ENCODE measurements at places on chromosomes 5 and 9.

- no peak for DNase-seq
Measured at GRCh38 chr9:133321411-133321935, 14.5 kb downstream of the SURF6 start.

- peak; percentile 81 for DNase-seq
Measured at GRCh38 chr9:105359892-105360291, 87.9 kb upstream of the FSD1L start.

GRCh38 chr5:152406082-152406481, 1.0 kb upstream of the NMUR2 start:
- DNase-seq: no peak

DNA sequence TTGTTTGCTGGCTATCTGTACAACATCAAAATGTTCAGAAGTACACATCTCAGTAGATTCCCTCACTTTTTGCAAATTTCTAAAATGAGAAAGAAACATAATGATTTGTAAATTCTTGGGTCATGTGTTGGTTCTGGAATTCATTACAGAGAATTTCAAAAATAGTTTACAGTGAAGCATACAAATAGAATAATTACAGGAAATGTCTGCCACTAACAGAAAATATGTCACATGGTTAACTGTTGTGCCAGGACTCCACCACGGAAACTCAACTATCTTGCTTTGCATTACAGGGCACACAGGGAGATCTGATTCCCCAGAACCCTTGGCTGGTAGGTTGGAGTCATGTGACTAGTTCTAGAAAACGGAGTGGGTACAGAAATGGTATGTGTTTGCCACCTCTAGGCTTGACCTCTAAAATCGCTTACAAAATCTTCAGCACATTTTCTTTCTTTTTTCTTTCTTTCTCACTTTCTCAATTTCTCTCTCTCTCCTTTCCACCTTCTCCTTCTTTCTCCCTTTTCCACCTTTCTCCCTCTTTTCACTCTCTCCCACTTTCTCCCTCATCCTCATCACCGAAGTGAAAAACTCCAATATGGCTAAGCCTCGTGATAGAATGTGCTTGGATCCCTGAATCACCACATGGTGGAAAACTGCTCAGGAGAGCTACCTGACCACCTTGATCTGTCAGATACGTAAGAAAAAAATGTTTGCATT, 32.4 kb downstream of the RASEF start:
- no peak for DNase-seq

- DNase-seq: no peak
Measured at GRCh38 chr9:108855888-108856287, at the start of gene ACTL7B. Gene ACTL7B (minus strand): TSS chr9:108855986. CDS start chr9:108855930, 56 bp downstream.

DNA sequence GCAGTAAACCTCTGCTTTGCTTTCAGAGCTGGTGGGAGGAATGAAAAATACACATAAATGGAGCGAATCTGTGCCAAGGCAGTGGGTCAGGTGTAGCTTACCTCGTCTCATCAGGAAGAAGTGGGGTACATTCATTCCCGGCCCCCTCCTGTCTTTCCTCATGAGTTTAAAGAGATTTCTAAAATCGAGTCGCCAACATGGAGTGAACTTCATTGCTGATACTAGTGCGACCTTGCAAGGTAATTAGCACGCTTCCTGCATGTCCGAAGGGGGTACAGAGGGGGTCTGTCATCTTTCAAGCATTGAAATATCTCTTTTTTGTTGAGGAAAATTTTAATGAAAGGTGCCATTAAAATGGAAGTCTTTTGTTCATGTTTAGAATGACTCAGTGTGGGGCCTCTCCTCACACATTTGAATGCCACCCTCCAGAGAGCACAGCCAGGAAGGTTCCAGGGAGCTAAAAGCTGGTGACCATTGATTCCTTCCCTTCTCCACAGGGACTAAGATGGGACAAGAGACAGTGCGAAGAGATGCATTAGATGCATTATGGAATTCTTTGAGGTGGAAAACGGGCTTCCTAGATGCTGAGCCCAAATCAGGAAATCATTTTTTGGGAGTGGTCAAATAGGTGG, 114.2 kb downstream of the IRX1 start:
- DNase-seq: no peak

GRCh38 chr9:17630531-17630949, 51.7 kb downstream of the SH3GL2 start:
- DNase-seq: no peak

DNA sequence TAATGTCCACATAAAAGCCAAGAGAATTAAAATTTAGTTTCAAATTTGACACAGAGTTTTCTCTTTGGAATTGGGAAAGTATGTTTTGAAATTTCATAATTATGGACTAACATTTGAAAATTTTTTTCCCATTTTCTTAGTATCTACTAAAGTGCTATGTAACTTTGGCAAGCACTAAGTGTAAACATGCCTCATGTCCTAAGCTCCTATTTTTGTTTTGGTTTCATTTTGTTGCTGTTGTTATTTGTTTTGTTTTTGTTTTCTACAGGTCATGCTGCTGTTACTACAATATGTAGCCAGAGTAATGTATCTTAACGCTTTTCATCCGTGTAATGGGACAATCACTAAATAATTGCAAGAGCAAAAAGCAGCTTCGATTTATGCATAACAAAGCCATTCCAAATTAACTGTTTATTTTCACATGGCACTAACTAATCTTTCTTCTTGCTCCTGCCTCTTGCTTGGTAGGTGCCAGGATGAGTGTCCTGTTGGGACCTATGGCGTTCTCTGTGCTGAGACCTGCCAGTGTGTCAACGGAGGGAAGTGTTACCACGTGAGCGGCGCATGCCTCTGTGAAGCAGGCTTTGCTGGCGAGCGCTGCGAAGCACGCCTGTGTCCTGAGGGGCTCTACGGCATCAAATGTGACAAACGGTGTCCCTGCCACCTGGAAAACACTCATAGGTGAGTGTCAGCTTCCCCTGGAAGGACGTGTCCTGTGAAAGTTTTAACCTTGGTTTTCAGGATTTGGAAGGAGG, 107.3 kb upstream of the PRRC1 start:
- no peak for DNase-seq

DNA sequence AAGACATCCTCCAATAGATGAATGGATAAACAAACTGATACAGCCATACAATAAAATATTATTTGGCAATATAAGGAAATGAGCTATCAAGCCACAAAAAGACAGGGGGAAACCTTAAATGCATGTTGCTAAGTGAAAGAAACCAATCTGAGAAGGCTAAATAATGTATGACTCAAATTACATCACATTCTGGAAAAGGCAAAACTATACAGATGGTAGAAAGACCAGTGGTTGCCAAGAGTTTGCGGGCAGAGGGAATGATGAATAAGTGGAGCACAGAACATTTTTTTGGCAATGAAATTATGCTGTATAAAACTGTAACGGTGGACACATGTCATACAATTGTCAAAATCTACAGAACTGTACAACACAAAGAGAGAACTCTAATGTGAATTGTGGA, 63.3 kb downstream of the CSF2 start:
- no peak for DNase-seq

DNA sequence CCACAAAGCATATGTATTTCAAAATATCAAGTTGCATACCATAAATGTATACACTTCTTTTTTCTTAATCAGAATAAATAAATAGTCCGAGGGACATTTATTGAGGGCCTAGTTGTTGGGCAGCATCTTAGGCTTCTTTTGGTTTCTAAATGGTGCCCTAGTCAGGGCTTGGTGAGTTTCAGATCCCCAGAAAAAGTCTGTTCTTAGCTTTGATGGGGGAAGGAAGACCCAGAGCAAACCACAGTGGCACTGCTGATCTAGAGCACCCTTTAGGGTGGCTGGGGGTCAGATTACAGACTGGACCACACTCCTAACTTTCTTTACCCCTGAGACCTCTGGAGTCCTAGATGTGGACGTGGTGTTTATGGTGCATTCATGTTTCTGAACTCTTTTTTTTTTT, 97.8 kb downstream of the C9orf152 start:
- DNase-seq: no peak

DNA sequence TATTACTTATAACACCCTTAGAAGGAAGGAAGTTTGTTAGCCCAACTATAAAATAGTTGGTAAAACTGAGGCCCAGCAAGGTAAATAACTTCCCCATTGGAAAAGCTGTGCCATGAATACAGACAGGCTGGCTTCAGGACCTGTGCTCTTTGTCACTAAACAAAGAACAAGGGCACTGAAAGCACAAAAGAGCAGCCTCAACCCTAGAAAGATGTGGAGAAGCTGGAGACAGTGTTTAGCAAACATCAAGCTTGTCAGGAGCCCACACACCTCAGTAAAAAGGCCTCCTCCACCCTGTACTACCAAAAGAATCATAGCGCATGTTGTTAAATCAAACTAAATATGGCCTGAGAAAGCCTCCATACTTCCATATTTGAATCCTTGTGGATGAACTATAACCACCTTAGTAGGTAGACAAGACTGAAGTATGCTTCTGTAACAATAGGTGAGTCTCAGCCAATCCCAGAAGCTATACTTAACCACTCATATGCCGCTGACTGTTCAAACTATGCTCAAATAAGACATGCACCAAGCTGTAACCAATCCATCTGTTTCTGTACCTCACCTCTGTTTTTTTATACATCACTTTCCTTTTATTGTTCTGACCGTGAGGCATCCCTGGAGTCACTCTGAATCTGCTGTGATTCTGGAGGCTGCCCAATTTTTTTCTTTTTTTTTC, 18.4 kb upstream of the SCGB3A2 start:
- no peak for DNase-seq

DNA sequence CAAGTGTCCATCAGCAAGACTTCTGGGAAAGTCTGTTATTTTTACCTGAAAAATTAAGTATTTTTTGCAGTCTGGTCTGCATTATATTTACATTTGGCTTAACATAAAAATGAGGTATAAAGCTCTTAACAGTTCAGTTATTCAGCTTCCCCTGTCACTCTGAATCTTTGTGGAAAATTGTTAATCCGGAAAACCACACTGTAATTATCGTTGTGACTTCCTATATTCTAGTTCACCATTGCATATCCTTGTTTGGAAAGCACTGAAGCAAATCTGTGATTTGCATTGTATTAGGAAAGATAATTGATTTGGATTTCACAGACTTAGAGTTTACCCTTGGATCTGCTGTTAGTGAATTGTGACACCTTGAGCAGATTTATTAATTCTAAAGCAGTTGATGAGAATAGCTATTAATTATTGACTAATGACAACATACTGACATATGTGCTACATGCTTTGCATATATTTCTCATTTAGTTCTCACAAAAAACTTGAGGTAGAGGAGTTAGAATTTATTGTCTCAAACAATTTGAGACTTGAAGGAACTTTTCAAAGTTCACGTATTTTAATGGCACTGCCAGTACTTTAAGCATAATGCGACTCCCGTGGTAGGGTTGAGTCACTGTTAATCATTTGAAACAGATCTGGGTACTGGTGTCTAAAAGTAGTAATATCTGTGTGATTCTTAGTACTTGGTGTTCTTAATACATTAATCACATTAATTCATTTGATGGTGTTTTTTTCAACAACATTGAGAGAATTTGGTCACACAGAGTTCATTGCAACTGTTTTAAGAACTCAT, 71.8 kb upstream of the LRRC70 start:
- DNase-seq: no peak

GRCh38 chr9:133023117-133023890, 7.5 kb upstream of the GTF3C5 start:
- peak; percentile 54 for DNase-seq

- no peak for DNase-seq
Measured at GRCh38 chr5:116521173-116521872, 53.3 kb downstream of the SEMA6A start.

GRCh38 chr5:58286741-58287140, 173.1 kb downstream of the PLK2 start:
- no peak for DNase-seq

- DNase-seq: peak; percentile 34
Measured at GRCh38 chr5:36744773-36745589, 131.6 kb upstream of the NIPBL start.

DNA sequence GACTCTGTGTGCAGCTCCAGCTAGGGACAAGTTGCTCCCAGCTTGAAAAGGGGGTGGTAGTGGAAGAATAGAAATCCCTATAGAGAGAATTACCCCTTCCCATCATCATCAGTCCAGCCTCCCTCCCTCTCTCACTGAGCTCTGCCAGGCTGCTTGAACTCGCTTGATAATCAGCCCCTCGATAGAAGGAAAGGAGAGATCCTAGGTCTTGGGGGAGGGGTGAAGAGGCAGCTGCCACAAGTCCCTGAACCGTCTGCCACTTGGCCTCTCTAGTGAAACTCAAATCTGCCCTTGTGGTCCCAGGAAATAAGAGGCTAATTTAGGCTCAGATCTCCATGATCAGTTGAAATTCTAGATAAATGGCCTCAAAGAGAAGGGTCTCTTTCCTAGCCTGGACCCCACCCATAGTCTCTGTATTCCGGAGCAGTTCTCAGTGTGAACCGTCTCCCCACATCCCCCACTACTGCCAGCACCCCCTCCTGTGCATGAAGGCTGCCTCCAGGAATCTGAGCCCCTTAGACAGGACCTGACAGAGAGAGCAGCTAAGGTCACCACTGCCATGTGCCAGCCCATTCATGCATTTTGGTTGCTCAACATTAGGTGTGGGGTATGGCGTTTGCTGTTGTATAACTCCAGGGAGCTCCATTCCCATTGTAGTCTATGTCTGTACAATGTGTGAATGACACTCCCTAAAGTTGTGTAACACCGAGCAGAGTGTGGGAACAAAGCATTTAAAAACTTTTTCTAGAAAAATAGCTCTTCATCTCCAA, 5.5 kb downstream of the DNAJB5 start:
- DNase-seq: no peak

DNA sequence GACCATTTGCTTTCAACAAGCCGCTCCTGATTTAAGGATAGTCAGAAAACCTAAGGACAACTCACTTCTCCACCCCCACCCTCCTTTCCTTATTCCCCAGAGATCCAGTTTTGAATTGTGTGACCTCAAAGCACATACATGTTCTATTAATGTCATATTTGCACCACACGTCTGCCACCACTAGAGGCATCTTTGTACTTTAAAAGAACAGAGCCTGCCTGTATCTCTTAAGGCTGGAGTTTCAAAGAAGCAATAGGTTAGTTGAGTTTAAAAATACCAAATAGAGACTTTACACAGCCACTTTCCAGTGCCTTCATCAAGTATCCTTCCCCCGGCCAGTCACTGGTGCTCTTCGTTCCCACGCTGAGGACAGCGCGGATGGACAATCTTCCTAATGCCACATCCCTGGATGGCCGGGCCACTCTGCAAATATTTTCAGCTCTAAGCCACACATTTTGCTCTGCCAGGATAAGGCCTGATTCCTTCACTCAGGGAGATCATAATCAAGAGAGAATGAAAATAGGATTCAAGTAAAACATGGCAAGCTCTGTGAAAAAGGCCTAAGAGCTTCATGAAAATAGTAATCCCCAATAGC, 146.3 kb downstream of the SNCAIP start:
- DNase-seq: peak; percentile 6

GRCh38 chr9:121324755-121325154, 45.3 kb downstream of the STOM start:
- DNase-seq: no peak

GRCh38 chr5:180018347-180019060, 53.1 kb downstream of the RNF130 start:
- no peak for DNase-seq

- peak; percentile 10 for DNase-seq
Measured at GRCh38 chr9:111866976-111867375, 29.6 kb upstream of the UGCG start.

DNA sequence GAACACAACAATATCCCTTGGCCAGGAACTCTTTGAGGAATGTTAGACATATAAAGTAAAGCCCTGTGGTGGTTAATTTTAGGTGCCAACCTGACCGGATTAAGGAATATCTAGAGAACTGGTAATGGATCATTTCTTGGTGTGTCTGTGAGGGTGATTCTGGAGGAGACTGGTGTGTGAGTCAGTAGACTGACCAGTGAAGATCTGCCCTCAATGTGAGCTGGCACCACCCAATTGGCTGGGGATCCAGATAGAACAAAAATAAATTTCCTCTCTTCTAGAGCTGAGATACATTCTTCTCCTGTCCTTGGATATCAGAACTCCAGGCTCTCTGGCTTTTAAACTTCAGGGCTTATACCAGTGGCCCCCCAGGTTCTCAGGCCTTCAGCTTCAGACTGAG, 56.2 kb upstream of the TNPO1 start:
- DNase-seq: no peak

Measured in activated CD4-positive, alpha-beta T cell treated with anti-CD3 and anti-CD28 coated beads, Interleukin-2, amount 50 U/mL, for 16 hours (primary cell).